ENCODE measurements at places on chromosomes 11 and 22.

GRCh38 chr11:75706260-75706729 lies 11.3 kb upstream of the MOGAT2 start:
- peak; percentile 79 for DNase-seq

GRCh38 chr22:17957204-17957603 lies 67.2 kb downstream of the MICAL3 start:
- no peak for DNase-seq

DNA sequence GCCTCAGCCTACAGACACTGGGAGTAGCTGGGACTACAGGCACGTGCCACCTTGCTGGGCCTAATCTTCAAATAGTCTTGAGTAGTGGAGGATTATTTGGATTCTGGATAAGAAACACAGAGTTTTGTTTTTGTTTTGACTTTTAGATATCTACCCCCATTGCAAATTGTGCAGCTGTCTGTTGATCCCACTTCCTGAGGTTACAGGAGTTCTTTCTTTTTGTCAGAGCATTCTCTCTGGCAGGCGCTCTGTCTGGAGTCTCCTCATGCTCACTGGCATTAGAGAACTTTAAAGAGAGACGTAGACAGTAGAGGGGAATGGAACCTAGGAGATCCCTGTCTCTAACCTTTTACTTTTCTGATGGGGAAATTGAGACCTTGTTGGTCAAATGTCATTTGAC lies 7.8 kb upstream of the ADAMTS8 start:
- no peak for DNase-seq

GRCh38 chr11:62959422-62959980 lies 25.3 kb downstream of the SLC22A6 start:
- no peak for DNase-seq

GRCh38 chr22:29009148-29009547 lies 52.5 kb downstream of the C22orf31 start:
- DNase-seq, result no peak

DNA sequence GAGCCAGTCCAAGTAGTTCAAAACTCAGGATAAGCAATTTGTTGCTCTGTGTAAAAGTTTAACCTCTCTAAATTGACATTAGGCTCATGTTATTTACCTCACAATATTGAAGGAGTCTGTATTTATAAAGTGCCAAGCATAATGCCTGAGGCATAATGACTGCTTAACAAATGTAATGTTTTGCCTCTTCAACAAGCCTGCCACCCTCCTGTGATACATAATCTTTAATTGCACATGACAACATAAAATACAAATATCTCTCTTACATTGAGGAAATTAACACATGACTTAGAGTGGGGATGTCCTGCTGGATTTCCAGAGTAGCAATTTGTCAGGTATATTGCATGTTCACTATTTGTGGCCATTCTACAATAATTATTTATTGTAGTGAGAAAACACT lies 469.2 kb upstream of the ANO5 start:
- no peak for DNase-seq

GRCh38 chr11:55106391-55106790 lies 155.6 kb upstream of the TRIM48 start:
- DNase-seq, result no peak

DNA sequence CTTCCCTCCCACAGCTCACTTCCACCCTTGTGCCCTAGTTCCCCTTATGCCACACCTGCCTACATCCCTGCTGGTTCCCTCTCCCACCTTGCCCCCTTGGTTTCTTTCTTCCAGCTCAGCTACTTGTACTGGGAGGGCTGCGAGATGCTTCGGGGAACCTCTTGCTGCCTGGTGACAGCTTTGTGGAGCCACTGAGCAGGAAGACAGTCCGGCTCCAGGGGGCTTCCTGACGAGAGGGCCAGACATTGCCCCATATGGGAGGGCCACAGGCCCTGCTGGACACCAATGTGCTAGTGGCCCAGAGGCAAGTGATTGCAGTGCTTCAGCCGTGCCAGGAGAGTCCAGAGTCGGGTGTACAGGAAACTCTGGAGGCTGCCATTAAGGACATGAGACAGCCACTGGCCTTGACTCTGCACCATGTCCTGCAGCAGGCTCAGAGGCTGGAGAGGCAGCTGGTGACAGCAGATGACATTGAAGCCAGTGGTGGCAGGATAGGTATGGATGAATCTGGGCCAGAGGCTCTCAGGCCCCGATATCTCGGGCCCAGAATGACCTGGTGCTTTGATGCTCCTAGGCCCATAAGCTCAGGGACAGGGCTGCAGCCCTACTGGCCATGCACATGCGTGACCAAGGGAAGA lies 54.3 kb downstream of the BTG4 start:
- DNase-seq, result no peak

DNA sequence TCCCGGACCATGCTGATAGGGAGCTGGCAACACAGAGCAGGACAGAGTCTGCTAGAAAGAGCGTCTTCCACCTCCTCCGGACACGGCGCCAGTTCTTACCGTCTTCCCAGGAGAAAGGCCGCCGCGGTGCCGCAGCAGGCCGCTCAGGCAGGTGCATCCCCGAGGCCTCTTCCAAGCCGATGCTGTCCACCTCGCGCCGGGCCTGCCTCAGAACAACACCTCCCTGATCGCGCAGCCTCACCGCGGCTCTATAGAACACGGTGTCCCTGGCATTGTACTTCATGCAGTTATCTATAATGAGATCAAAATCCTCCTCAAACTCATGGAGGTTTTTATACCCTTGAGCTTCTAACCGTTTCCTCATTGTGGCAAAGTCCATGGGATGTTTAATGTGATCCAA lies 30.0 kb downstream of the BRD1 start:
- no peak for DNase-seq

DNA sequence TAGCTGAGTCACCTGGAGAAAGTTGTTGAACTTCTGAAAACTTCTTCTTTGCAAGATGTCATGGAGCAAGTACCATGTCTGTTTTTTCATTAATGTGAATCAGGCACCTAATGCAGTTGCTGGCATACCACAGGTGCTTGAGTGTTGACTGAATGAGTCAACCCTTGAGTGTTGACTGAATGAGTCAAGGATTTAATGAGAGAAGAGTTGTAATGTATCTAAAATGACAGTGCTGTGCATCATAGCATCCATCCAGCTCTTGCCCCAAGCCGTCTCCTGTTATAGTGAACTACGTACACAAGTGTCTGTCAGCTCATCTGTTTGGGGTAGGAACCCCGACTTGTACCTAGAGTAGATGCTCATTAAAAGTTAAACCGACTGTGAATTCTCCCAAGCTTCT lies 93.1 kb downstream of the CWC15 start:
- DNase-seq, result no peak

DNA sequence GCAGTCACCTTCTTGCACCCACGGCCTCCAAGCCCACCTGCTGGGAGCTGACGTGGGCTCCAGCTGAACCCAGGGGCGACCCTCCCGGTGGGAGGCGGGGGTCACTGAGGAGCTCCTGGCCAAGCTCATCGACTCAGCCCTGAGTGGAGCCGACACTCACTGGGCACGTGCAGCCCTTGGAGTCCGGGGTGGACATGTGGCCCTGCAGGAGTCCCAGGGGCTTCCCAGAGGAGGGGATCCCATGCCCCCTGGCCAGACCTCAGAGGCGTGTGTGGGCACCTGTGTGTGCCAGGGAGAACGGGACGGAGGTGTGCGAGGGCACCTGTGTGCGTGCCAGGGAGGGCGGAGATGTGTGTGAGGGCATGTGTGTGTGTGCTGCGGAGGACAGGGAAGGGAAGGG lies 20.8 kb upstream of the BRSK2 start:
- DNase-seq, result no peak

- no peak for DNase-seq
These were observed 1.5 kb downstream of the CEP295 start for GRCh38 chr11:93663021-93663420.

GRCh38 chr11:45765836-45766235 lies 39.1 kb upstream of the SLC35C1 start:
- DNase-seq, result no peak

- peak; percentile 28 for DNase-seq
These were observed 13.0 kb downstream of the NCF4 start for GRCh38 chr22:36873614-36874308.

GRCh38 chr11:104098555-104098954 lies 62.1 kb downstream of the DDI1 start:
- DNase-seq, result no peak

GRCh38 chr22:47299863-47300697 lies 537.6 kb downstream of the TBC1D22A start:
- DNase-seq, result no peak

GRCh38 chr11:32148895-32149294 lies 58.0 kb downstream of the RCN1 start:
- DNase-seq, result no peak

- DNase-seq, result no peak
These were observed 21.8 kb downstream of the TSPAN18 start for GRCh38 chr11:44748606-44749005.

- DNase-seq, result no peak
These were observed 140.2 kb downstream of the SNX19 start for GRCh38 chr11:130776061-130776419.

DNA sequence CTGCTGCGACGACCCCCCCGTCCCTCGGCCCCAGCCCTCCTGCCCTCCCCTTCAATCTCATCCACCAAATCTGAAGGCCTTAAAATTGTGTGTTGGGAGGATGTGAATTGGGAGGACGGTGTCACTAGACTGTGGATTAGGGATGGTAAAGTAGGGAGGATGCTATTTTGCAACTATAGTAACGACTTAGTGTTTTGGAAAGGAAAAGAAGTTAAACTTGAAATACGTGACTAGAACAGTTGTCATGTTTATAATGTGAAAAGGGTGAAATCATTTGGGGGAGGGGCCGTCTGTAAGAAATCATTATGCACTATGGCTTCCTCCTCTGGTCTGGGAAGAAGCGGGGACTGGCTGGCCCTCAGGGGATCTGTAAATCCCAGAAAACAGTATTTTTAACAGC lies 43.4 kb upstream of the NNMT start:
- DNase-seq, result no peak

GRCh38 chr11:45947885-45948284 lies 25.4 kb downstream of the LARGE2 start:
- DNase-seq, result no peak

DNA sequence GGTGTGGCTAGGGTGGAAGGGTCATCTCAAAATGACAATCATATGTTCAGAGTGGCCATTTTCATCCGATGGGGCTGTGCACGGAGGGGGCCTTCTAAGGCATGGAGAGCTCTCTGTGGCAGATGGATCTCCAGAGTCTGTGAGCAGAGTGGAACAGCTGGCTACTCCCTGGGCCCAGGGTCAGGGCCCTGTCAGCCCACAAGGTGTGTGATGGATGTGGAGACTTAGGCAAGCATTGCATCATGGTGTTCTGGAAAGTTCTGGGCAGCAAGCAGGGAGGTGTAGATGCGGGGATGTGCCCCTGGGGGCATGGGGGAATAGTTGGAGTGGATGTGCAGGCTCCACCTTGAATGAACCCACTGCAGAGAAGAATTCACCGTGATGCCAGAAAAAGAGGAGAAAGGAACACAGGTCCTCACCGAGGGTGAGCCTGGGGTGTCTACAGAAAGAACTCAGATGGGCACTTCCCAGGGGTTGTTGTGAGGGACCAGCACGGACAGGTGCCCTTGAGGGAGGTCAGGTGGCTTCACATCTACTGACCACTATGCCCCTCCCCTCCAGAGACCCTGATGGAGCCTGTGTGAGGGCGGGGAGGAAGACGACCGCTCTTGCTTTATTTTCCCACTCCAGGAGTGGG lies 51.1 kb downstream of the CHRDL2 start:
- no peak for DNase-seq

GRCh38 chr11:64415996-64416728 lies 57.2 kb downstream of the RPS6KA4 start:
- DNase-seq, result no peak

DNA sequence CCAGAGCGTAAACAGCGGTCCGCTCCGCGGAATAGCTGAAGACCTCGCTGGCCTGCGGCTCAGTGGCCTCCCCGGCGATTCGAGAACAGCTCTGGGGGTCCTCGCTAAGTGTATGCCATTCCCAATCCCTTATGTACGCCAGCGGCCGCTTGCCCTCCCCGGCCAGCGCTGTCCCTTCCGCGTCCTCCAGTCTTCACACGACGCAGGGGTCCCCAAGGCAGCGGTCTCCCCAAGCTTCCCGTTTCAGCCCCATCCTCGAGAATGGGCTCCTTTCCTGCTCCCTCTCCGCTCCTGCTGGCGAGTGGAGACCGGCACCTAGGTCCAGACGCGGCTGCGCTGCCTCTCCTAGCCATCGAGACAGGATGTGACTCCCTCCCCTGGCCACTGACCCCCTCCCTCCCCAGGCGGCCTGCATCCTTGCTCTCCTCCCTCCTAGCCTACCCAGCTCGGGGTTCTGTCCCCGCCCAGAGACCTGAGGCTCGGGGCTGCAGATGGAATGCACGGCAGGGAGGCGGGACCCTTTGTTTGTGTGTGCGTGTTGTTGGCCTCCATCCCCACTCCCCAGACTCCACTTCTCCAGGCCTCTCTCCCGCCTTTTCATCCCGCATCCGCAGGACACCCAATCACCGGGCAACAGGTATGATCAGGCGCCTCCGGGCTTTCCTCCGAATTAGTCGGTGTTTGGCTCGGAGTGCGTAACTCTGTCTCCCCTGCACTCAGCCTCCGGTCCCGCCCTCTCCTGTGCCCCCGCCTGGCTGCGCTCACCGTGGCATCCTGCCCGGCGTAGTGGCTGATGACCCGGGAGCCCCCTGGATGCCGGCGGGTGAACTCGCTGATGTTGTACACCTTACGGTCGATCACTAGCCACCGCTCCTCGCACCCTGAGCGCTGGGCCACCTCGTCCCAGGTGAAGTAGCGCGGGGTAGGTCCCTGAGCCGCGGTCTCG lies 740 bp downstream of the FADS1 start:
- DNase-seq, result peak; percentile 70

DNA sequence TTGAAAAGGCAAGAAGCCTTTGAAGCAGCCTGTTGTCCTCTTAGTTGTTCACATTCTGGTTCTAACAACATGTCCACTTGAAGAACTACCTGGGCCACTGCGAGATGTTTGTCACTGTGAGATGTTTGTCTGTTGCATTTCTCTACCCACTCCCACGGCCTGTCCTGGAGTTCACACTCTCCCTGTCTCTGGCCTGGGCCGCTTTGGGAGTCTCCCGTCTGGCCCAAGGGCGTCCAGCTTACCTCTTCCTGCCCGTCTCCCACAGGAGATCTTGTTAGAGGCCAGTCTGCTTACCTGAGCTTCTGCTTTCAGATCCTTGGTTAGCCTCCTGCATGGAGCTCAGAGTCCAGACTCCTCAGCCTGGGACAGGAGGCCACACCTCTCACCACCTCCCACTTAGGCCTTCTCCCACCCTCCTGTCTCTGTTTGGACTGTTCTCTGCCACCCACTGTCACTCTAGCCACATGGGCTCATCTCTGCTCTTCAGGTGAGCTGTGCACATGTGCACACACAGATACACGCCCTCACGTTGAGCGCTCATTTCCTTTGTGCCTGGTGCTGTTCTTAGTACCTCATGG lies 66.0 kb downstream of the TBC1D22A start:
- DNase-seq, result no peak

GRCh38 chr11:78823588-78823987 lies 248.9 kb upstream of the NARS2 start:
- no peak for DNase-seq

GRCh38 chr22:49291781-49292180 lies 535.9 kb downstream of the BRD1 start:
- DNase-seq, result no peak

DNA sequence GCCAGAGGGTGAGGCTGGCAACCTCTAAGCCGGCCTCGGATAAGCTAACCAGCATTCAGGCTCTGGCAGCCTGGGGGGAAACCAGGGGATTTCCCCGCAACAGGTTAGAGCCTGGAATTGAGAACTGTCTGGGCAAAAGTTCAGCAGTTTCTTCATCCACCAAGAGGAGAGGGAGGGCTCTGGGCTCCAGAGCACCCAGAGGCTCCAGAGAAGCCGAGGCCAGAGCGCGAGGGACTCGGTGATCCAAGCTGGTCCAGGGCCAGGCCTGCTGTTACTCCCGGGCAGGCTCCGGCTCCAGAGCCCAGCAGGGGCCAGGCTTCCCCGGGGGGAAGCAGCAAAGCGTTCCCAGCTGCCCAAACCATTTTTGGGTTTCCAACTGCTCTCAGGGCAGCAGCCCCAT lies 13.3 kb upstream of the SH3BP1 start:
- no peak for DNase-seq

All from mucosa of descending colon (tissue), 3 donors.